Effector CD4-positive, alpha-beta T cell (primary cell): ENCODE measurements at places on chromosomes 4 and X.

GRCh38 chr4:173235050-173235449 lies 66.4 kb downstream of the GALNT7 start:
- no peak for DNase-seq

- DNase-seq = no peak
These were observed 147.5 kb downstream of the DLG3 start for GRCh38 chrX:70592091-70592490.

- no peak for DNase-seq
These were observed 28.8 kb downstream of the ING2 start for GRCh38 chr4:183533698-183534097.

DNA sequence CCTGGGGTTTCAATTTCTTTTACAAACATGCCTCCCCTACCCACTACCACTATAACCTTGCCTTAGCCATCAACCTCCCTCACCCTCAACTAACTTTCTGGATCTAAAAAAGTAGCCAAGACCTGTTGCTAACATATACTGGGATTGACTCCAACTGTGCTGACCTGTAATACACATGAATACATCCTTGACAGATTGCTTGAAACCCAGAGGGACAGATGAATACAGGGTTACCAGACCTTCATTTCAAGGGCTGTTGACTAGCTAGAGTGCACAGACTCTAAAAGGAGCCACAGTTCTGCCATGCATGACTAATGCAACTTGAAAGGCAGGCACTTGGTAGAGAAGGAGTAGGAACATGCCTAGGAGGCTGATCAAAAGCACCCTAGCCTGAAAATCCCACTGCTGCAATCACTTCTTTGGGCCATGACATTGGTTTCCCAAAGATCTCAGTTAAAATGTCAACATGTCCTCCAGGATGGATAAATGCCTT lies 121.0 kb downstream of the PCDH19 start:
- DNase-seq = no peak

- no peak for DNase-seq
These were observed 77.3 kb upstream of the NOCT start for GRCh38 chr4:138938366-138938690.

DNA sequence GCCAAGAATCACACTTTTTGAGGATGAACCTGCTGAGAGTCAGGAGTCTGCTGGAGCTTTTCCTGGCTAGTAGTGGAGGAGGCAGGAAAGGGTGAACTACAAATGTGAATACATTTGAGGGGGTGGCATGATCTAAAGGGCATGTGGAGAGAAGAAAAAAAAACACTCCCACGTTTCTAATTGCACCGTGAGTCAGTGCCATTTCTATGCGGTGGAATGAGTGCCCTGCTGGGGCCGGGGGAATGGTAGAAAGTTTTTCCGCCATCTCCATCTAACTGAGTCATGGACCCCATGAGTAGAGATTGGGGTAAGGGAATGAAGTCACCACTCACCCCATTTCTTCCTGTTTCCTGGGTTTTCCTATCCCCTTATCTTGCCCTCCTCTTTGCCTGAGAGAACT lies 19.8 kb downstream of the BEX3 start:
- no peak for DNase-seq

GRCh38 chrX:94401426-94401825 lies 727.4 kb downstream of the FAM133A start:
- no peak for DNase-seq

GRCh38 chr4:89665662-89666061 lies 171.3 kb downstream of the SNCA start:
- DNase-seq = no peak

DNA sequence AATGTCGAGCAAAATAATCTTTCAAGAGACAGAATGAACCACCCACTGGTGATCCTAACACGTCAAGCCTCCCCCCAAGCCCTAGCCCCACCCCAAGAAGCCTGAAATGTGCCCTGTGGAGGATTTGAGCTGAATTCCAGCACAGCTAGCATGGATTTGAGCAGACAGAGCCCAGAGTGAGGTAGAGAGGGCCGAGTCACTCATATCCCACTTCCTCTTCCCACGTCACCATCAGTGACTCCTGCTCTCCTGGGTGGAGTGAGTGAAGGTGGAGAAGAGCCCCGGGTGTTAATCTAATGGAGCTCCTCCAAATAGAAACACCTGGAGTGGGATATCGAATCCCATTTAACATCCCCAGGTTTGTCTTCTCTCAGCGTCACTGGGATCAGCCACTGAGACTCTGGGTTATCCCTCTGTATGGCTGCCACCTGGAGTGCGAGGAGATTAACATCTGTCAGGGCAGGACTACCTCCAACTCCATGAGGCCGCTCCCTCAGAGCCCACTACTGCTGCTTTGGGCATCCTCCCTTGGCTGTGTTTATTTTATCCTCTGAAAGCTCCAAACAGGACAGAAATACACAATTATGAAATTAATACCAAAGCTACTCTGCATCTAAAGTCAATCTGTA lies 136.6 kb downstream of the NWD2 start:
- no peak for DNase-seq

GRCh38 chr4:107319386-107319785 lies 283.3 kb upstream of the DKK2 start:
- DNase-seq = no peak

GRCh38 chr4:147479786-147480185 lies 1.1 kb upstream of the EDNRA start:
- DNase-seq = no peak

DNA sequence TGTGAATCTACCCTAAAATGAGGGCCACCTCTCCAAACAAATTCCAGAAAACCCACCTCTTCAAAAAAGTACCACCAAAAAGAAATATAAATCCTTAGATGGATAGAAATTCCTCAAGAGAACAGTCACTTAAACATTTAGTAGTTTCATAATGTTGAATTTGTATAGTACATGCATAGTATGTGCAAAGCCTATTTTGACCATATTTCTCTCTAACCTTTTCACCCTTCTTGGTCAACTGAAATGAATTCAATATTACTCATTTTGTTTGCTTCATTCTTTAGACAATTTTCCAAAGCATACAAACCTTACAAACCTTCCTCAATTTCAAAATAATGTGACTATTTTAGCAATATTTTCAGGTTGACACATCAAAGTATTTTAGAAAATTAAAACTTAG lies 4.1 kb downstream of the RHOXF1 start:
- no peak for DNase-seq

GRCh38 chr4:140109737-140110136 lies 44.2 kb downstream of the MAML3 start:
- DNase-seq = no peak

GRCh38 chrX:9130031-9130430 lies 96.1 kb upstream of the FAM9B start:
- DNase-seq = no peak

DNA sequence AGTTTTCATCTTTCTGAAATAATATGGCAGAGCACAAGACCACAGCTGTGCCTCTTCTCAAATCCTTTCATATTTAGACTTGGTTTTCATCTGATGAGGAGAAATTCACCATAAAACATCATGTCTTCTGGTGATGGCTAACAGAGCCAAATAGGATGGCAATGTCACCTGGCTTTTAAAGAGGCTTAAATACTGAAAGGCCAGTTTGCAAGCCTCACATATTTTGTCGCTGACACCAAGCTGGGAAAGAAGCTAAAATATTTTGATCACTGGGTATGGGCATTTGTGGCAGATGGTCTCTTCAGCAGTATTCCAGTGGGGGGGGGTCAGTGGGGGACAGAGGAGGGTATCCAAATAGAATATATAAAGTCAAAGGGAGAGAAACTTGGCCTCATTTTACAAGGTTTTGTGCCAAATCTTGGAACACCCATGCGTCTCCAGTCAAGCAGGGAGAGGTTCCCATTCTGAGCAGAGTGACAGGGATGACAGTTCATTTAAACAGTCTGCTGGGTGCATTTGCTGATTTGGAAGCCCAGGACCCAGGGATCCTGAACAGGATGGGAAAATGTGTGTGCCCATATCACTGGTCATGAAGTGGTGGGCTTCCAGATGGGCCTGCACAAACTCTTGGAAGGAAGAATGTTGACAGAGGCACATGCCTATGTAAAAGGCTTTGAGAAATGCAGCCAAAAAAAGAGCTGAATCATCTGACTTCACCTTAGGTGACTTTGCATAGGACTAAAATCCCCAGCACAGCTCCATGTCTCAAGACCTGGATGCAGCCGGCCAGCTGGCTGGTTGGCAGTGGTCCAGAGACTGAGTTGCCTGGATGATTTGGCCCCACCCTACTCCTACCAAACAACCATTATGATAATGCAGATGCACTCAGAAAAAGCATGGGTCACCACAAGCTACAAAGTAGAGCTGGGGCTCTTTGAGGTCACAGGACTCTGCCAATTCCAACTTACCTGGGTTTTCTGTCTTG lies 484.4 kb upstream of the NR3C2 start:
- DNase-seq = no peak

GRCh38 chr4:127660284-127660885 lies 27.6 kb downstream of the INTU start:
- no peak for DNase-seq

DNA sequence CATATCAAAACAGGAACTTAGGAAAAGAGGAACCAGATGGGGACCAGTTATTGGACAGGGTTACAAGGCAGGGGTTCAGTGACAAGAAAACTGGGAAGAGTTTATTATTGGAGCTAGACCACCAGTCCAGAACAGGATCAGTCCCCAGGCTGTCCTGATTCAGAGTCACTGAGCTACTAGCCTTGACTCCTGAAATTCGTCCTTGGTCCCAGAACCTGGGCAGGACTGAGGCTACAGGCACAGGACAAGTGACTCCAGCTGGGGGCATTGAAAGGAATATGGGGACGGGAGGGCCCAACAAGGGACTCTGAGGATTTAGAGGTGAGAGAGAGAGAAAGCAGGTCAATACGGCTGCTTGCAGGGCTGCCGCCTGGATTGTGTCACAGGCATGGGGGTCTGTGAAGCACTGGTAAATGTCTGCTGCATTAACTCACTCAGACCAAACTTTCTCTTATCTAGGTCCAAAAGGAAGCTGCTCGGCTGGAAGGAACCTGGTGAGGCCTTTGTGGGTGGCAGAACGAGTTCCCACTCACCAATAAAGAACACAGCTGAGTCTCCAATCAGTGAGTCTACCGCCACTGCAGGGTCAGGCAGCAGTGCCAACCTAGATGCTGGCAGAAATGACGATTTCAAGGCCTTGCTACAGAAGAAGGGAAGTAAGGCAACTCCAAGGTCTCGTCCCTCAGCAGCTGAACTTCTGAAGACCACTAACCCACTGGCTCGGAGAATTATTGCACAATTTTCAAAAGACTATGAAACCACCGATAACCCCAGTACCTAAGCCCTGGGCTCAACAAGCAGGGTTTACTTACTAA lies 11.3 kb upstream of the RTL5 start:
- no peak for DNase-seq

- no peak for DNase-seq
These were observed 8.0 kb downstream of the MAN2B2 start for GRCh38 chr4:6582889-6583490.

DNA sequence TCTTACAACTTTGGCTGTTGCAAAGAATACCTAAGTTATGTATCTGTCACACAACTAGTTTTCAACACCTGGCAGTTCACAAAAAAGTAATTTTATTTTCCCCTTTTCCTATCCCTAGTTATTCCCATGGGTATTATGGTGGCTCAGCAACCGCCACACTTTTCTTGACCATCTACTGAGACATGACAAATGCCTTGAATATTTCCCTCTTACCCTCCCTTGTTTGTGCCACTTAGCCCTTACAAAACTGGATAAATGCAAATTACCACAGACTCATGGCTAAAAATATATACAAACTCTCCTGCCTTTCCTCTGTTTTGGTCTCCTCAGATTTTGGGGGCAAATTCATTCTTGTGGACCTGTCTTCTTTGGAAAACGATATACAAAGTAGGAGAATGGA lies 72.1 kb downstream of the AMOT start:
- no peak for DNase-seq

DNA sequence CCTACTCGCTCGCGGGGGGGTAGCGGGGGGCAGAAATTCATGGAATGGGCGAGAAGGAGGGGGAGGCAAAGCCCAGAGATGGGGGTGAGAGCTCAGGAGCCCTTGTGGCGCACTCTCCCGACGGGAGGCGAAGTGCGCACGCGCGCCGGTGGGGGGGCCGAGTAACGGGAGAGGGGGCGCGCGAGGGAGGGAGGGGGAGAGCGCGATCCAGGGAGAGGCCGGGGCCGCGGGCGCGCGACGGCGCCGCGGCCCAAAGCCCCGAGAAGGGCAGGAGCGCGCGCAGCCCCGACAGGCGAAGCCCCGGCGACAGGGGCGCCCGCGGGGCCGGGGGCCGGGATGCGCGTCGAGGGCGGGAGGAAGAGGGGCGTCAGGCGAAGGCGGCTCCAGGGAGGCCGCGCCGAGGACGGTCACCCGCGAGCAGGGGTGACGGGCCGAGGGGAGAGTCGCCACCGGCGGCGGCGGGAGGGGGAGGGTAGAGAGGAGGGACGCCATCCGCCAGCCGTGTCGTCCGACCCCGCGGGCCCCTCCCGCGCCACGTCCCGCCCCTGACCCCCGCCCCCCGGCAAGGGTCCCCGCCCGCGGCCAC lies 421 bp downstream of the MECP2 start:
- peak; percentile 61 for DNase-seq

DNA sequence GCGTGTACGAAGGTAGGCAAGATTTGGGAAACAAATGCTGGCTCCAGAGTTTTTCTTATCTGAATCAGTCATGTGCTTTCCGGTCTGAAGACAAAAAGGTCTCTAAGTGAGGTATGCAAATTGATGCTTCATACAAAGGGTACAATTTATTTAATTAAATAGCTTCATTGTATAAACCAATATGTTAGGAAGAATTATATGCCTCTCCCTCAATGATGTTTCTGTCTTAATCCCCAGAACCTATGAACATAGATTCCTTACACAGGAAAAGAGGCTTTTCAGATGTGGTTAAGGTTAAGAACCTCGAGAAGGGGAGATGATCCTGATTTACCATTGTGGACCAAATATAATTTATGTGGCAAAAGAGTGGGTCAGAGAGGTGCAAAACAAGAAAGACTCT lies 543.5 kb upstream of the PCDH10 start:
- no peak for DNase-seq

- no peak for DNase-seq
These were observed 169.3 kb downstream of the GC start for GRCh38 chr4:71614621-71615020.

DNA sequence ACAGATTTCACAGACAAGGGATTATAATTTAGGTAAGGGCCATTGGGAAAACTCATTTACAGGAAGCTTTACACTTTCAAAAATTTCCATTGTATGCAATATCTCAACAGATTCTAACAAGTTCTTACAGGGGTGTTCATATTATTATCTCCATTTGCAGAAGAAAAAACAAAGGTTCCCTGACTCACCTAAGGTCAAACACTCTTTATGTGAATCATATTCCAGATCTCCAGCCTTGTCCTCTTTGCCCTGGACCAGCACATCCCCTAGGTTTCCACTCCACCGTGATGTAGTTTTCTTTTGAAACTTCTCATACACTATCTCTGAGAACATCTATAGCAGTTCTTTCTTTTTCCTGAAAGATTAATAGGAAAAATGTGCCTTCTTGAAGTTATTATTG lies 96.4 kb upstream of the HS3ST1 start:
- DNase-seq = no peak

DNA sequence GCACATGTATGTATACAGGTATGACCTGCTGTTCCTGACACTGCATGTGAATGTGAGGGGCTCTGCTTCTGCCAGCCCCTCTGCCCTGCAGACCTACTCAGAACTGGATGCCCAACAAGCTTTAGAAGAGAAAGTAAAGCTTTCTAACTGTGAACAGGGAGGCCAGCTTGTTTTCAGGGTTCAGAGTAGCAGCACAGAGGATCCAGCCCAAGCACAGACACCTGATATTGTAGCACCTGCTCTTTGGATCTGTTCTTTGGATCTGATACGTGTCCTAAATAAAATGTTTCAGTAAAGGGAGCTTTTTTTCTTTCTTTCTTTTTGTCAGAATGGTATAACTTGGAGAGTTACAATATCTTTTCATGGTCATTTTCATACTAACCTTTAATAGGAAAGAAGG lies 19.2 kb downstream of the DCUN1D4 start:
- no peak for DNase-seq
